ENCODE measurements at places on chromosomes 6 and 20.

GRCh38 chr6:73011945-73012344 is 213.4 kb downstream of the KHDC1L start:
- DNase-seq: no peak

GRCh38 chr6:42417641-42418112 is 34.0 kb downstream of the TRERF1 start:
- DNase-seq: no peak

DNA sequence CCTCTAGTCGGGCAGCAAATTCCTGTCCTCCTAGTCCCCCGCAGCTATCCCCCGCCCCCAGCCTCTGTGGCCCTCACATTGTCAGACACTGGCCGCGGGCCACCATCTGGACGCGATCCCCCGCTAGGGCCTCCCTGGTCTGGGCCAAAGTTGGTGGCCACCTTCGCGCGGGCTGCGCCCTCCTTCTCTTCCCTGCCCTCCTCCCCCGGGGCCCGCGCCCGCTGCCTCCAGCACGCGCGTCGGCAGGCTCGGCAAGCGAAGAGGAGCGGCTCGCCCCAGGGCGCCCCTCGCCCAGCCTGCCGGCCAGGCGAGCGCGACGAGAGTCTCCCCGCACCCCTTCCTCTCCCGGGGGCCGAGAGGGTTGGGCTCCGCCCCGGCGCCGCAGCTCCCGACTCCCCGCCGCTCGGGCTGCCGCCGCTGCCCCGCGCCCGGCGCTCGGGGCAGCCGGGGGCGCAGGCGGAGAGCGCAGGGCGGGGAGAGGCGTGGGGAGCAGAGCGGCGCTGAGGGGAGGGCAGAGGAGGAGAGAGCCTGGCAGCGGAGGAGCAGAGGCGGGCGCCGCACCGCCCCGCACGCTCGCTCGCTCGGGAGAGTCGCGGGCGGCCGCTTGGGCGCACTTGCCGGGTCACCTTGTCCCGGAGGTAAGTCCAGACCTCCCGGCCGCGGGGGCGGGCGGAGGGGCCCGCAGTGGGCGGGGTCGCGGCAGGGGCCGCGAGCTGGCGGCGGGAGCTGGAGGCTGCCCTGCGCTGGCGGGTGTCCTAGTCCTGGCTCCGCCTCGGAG is at the start of gene SYNDIG1:
Gene SYNDIG1 (plus strand): TSS at position 514 of the 778 bp plus-strand sequence. CDS start 73,469 bp downstream, outside the sequence.
- DNase-seq: peak; percentile 74

GRCh38 chr6:18147616-18148015 is 7.3 kb downstream of the TPMT start:
- no peak for DNase-seq

- no peak for DNase-seq
Observed at GRCh38 chr6:129307845-129308244, 402.1 kb downstream of the ARHGAP18 start.

- no peak for DNase-seq
Observed at GRCh38 chr6:36717231-36717825, 19.7 kb downstream of the RAB44 start.

DNA sequence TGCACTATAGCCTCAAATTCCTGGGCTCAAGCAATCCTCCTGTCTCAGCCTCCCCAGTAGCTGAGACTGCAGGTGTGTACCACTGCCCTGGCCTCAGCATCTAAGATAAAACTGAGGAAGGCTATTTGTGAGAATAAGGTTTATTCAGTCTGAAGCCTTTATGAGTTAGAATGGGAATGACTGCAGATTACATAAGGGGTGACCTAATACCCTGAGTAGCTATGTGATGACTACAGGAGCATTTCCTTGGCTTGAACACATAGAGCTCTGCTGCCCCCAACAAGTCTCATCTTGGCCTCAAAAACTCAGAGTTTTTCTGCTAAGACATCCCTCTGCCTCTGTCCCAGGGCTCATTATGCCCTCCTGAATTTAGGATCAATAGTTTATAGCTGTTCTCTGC is 7.6 kb downstream of the GSS start:
- DNase-seq: no peak

DNA sequence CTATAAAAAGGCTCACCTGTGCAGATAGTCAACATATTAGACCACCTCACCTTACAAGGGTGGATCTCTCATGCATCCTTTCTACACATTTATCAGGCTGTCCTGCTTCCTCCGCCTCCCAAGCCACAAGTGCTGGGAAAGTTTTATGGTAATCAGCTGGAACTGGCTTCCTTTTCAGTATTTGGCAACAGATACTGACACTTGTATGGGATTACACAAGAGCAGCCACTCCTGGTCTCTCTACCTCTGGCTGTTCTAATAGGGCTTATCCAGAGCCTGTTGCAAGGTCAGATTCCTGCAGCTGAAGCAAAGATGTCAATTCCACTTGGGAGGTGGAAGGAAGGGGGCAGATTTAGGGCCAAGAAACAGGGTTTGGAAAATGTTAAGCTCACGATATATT is 503 bp upstream of the GPLD1 start:
- no peak for DNase-seq

Measured in posterior cingulate gyrus (tissue), 11 donors.